Fibroblast of villous mesenchyme (primary cell): ENCODE measurements at places on chromosomes 12 and 14. TPM values are rescaled to one million over a fixed set of nuclear protein-coding genes. Genes with fewer than 3 reads are reported as not detected.

The GPR162 gene
- 2.6 and 3.0 TPM in 2 replicates for total RNA-seq

The ASCL1 gene
- not detected in 2 replicates for total RNA-seq

The ERG28 gene
- 10.0 and 13.0 TPM in 2 replicates for total RNA-seq

The FBLN5 gene
- total RNA-seq: 77.7 and 85.0 TPM in 2 replicates

The C12orf75 gene
- 295 and 302 TPM in 2 replicates for total RNA-seq

The NUDT14 gene
- total RNA-seq: 17.7 and 20.0 TPM in 2 replicates

The PTHLH gene
- total RNA-seq: 1.3 and 1.6 TPM in 2 replicates

The GPR84 gene
- total RNA-seq: not detected in 2 replicates

The GSKIP gene
- 35.8 and 45.8 TPM in 2 replicates for total RNA-seq

The CMA1 gene
- not detected in 2 replicates for total RNA-seq

The PAX9 gene
- total RNA-seq: not detected in 2 replicates

The MGST1 gene
- total RNA-seq: 92.8 and 169 TPM in 2 replicates

The ENDOU gene
- not detected in 2 replicates for total RNA-seq

The ZNF385A gene
- 1.3 and 2.2 TPM in 2 replicates for total RNA-seq

The ARMH4 gene
- total RNA-seq: 1.6 and 3.0 TPM in 2 replicates

The PLEKHD1 gene
- under 0.01 TPM in 1 of 2 replicates, not detected in the other for total RNA-seq

The ACSS3 gene
- 20.3 and 26.8 TPM in 2 replicates for total RNA-seq

The HPD gene
- not detected in 2 replicates for total RNA-seq

The NAV3 gene
- total RNA-seq: 96.3 and 206 TPM in 2 replicates

The PSME2 gene
- total RNA-seq: 141 and 151 TPM in 2 replicates

The PZP gene
- not detected in 2 replicates for total RNA-seq

The AQP2 gene
- not detected in 2 replicates for total RNA-seq

The B4GALNT1 gene
- total RNA-seq: 3.0 and 5.2 TPM in 2 replicates

The YARS2 gene
- total RNA-seq: 24.2 and 32.8 TPM in 2 replicates

The RPGRIP1 gene
- under 0.01 TPM in 1 of 2 replicates, not detected in the other for total RNA-seq

The PTPN21 gene
- 14.2 TPM in 2 replicates for total RNA-seq

The CIROP gene
- total RNA-seq: not detected in 2 replicates

The IL26 gene
- not detected in 2 replicates for total RNA-seq

The GPR132 gene
- under 0.01 TPM in 1 of 2 replicates, not detected in the other for total RNA-seq

The RARG gene
- total RNA-seq: 28.0 and 29.4 TPM in 2 replicates
